ENCODE measurements at places on chromosomes 1 and 21.

GRCh38 chr1:35893051-35893879 lies 10.3 kb downstream of the AGO1 start:
- DNase-seq, result no peak

GRCh38 chr1:241736387-241736786 lies 84.3 kb downstream of the WDR64 start:
- DNase-seq, result no peak

GRCh38 chr1:25050165-25050564 lies 120.1 kb upstream of the RUNX3 start:
- DNase-seq, result no peak

DNA sequence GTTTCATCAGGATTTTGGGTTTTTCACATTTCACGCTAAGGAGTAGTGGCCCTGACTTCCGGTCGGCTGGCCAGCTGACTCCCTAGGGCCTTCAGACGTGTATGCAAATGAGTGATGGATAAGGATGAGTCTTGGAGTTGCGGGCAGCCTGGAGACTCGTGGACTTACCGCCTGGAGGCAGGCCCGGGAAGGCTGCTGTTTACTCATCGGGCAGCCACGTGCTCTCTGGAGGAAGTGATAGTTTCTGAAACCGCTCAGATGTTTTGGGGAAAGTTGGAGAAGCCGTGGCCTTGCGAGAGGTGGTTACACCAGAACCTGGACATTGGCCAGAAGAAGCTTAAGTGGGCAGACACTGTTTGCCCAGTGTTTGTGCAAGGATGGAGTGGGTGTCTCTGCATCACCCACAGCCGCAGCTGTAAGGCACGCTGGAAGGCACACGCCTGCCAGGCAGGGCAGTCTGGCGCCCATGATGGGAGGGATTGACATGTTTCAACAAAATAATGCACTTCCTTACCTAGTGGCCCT lies 23.1 kb upstream of the TNFRSF1B start:
- no peak for DNase-seq

- DNase-seq, result no peak
These were observed 348.8 kb upstream of the DAB1 start for GRCh38 chr1:57772580-57773195.

DNA sequence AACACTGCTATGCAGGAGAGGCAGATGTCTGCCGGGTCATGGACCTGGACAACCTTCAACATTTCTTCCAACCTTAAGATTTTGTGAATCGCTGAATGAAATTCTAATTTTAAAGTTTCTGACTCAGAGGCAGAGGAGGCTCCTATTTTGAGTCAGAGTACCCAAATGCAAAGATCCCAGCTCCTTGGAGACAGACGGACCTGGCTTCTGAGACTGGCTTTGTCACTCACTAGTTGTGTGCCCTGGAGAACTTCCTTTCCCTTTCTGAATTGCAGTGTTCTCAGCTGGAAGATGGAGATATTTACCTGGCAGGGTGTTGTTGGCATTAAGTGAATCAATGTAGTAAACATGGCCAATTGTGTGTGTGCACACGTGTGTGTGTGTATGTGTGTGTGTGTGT lies 51.9 kb downstream of the IER5 start:
- DNase-seq, result no peak

Data from GM20000 (cell line).